Foreskin keratinocyte (primary cell): ENCODE measurements at places on chromosomes 4 and X. TPM values are rescaled to one million over a fixed set of nuclear protein-coding genes. Genes with fewer than 3 reads are reported as not detected.

Gene HPSE
- 12.1 and 13.0 TPM in 2 replicates for total RNA-seq

Gene HEPH
- 0.11 and 1.1 TPM in 2 replicates for total RNA-seq

Gene GAB3
- total RNA-seq, result 0.14 and 0.31 TPM in 2 replicates

Gene CTSO
- 1.6 and 2.2 TPM in 2 replicates for total RNA-seq

Gene CTAG1B
- total RNA-seq, result not detected in 2 replicates

Gene TCEAL6
- not detected in 2 replicates for total RNA-seq

Gene FAM114A1
- 52.3 and 64.1 TPM in 2 replicates for total RNA-seq

Gene PAPSS1
- total RNA-seq, result 67.6 and 73.4 TPM in 2 replicates

Gene GAGE12F
- not detected in 2 replicates for total RNA-seq

Gene KIF4A
- total RNA-seq, result 19.1 and 26.6 TPM in 2 replicates

Gene TCP11X1
- total RNA-seq, result not detected in 2 replicates

Gene PCDH19
- total RNA-seq, result under 0.01 TPM in 1 of 2 replicates, not detected in the other

Gene SULT1B1
- total RNA-seq, result 0.07 and 2.5 TPM in 2 replicates

Gene KCNE5
- total RNA-seq, result 0.24 and 0.46 TPM in 2 replicates

Gene GAGE12H
- not detected in 2 replicates for total RNA-seq

Gene PCDH7
- total RNA-seq, result 34.5 and 43.2 TPM in 2 replicates

Gene AWAT2
- total RNA-seq, result not detected in 2 replicates

Gene GABRG1
- total RNA-seq, result not detected in 2 replicates

Gene ARX
- not detected in 2 replicates for total RNA-seq

Gene FAM9B
- total RNA-seq, result not detected in 2 replicates

Gene CT45A10
- total RNA-seq, result not detected in 2 replicates

Gene PFKFB1
- 0.17 and 0.18 TPM in 2 replicates for total RNA-seq

Gene CDS1
- total RNA-seq, result 20.0 and 20.8 TPM in 2 replicates

Gene CITED1
- total RNA-seq, result 0.28 TPM in 1 of 2 replicates, not detected in the other

Gene VEGFD
- total RNA-seq, result not detected in 2 replicates

Gene DAPP1
- 54.2 and 60.6 TPM in 2 replicates for total RNA-seq

Gene CT47B1
- total RNA-seq, result not detected in 2 replicates

Gene CT55
- not detected in 2 replicates for total RNA-seq

Gene GPC3
- total RNA-seq, result 0.10 and 0.11 TPM in 2 replicates

Gene ITIH6
- not detected in 2 replicates for total RNA-seq

Gene CHRDL1
- total RNA-seq, result not detected in 2 replicates
